ENCODE measurements at places on chromosomes 3 and 15. TPM values are rescaled to one million over a fixed set of nuclear protein-coding genes. Genes with fewer than 3 reads are reported as not detected.

The HDC gene
- not detected for polyA plus RNA-seq

The CNTN6 gene
- polyA plus RNA-seq, result 0.11 TPM

The C3orf22 gene
- not detected for polyA plus RNA-seq

The ZCWPW2 gene
- polyA plus RNA-seq, result 0.54 TPM

The ISLR2 gene
- polyA plus RNA-seq, result 0.13 TPM

The GUCA1C gene
- polyA plus RNA-seq, result 2.7 TPM

The C3orf70 gene
- 0.69 TPM for polyA plus RNA-seq

The IL17RC gene
- 31.5 TPM for polyA plus RNA-seq

The PYGO1 gene
- polyA plus RNA-seq, result 0.49 TPM

The TLE3 gene
- 10.3 TPM for polyA plus RNA-seq

The GADL1 gene
- polyA plus RNA-seq, result 0.54 TPM
